Activated CD4-positive, alpha-beta T cell treated with anti-CD3 and anti-CD28 coated beads for 24 hours (primary cell): ENCODE measurements at places on chromosomes 2 and 18.

DNA sequence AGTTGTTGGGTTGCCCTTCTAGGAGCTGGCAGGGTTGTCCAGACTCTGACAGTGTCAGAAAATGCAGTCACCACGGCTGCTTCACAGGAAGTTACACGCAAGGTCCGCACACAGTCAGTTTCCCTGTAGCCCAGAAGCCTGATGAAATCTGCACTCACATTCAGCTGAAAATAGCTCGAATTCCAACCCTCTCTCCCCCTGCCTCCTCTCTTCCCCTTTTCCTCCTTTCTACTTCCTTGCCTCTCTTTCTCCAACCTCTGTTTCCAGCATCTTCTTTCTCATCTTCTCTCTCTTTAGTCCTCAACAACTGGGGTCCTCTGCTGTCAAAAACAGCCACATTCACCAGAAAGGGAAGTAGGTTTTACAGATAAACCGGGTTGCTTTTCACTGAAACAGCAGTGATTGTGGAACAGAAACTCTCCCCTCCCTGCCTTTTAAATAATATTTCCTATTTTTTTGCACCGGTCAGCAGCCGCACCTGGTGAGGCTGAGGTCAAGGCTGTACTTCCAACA, 69.3 kb downstream of the BCL11A start:
- no peak for DNase-seq

GRCh38 chr2:64227603-64228125, 83.4 kb upstream of the PELI1 start:
- DNase-seq: no peak

GRCh38 chr2:196410008-196410407, 229.5 kb upstream of the CCDC150 start:
- DNase-seq: no peak

DNA sequence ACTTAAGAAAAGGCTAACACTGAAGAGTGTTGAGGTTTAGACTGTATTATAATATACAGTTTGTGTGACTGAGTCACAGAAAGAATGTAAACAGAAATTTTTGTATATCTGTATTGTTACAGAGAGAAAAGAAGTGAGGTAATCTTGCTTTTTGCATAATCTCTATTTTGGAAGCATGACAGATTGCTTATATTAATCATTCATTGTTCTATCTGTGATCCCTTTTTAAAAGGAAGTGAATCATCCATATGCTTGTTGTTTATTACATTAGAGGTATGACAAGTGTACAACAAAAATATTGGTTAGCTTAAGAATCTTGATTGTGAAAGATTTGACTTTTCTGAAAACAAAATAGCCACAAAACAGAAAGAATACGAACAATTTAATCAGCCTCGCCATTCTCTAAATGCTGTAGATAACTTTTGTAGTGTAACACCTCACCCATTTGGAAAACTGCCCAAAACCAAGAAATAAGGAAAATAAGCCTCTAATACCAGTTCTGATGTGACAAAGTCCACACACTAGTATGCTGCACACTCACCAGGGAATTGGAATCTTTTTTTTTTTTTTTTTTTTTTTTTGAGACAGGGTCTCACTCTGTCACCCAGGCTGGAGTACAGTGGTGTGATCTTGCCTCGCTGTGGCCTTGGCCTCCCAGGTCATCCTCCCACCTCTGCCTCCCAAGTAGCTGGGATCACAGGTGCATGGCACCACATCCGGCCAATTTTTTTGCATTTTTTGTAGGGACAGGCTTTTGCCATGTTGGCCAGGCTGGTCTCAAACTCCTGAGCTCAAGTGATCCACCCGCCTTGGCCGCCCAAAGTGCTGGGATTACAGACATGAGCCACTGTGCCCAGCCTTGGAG, 91.5 kb upstream of the LPIN2 start:
- DNase-seq: no peak

- no peak for DNase-seq
Observed at GRCh38 chr18:26745288-26746181, 120.0 kb downstream of the AQP4 start.

GRCh38 chr2:78832481-78832880, 193.0 kb upstream of the REG3G start:
- DNase-seq: no peak

DNA sequence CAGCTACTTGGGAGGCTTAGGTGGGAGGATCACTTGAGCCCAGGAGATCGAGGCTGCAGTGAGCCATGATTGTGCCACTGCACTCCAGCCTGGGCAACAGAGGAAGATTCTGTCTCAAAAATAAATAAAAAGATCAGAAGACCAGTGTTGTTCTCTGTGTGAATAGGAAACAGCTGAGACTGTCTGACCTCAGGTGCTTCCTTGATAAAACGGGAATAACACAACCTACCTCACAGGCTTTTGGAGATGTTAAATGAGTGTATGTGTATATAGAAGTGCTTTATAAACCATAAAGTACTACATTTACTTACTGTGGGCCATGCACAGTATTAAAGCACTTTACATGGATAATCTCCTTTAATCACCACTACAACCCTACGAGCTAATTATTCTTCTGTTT, 9.9 kb upstream of the CETN1 start:
- DNase-seq: no peak

- no peak for DNase-seq
Observed at GRCh38 chr18:3998698-3999333, 456.3 kb downstream of the DLGAP1 start.
